ENCODE measurements at places on chromosomes 3 and 15. TPM values are rescaled to one million over a fixed set of nuclear protein-coding genes. Genes with fewer than 3 reads are reported as not detected.

DNA sequence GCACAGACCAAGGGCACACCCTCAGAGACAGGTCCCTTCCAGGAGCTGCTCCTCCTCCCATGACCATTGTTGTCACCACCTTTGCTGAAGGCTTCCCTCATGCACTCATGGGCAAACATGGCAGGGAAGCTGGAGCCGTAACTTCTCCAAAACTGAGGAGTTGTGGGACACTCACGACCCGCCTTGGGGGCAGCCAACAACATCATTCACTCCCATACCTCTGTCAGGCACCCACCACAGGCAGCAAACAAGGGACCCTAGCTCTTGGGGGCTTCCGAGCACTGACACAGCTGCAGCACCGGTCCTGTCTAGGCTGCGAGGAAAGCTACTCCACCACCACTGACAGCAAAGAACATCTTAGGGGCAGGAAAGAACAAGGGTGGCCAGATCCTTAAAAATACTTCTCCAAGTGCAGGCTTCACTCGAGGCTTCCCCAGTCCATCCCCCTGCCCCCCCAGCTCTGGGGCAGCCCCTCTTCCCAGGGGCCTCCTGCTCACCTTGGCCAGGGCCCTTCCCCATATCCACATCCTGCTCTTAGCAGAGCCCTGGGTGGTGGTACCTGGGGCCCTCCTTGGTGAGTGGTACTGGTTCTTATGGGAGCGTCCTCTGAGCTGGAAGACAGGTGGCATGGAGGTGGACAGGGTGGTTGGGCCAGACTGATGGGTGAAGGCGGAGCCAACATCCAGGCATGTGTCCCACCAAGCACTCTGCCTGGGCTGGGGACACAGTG lies 28.0 kb upstream of the DUSP7 start:
- DNase-seq = no peak

GRCh38 chr3:161893972-161894371 lies 397.4 kb downstream of the OTOL1 start:
- DNase-seq = no peak

- no peak for DNase-seq
These were observed 254.0 kb downstream of the SLCO3A1 start for GRCh38 chr15:92107510-92107909.

CXCR6 gene
- 0.12 TPM for polyA plus RNA-seq

SERPINI2 gene
- not detected for polyA plus RNA-seq

Data from naive thymus-derived CD4-positive, alpha-beta T cell (primary cell).